ENCODE measurements at places on chromosomes 12 and 14.

- no peak for DNase-seq
These were observed 91.4 kb downstream of the VRK1 start for GRCh38 chr14:96888593-96888992.

DNA sequence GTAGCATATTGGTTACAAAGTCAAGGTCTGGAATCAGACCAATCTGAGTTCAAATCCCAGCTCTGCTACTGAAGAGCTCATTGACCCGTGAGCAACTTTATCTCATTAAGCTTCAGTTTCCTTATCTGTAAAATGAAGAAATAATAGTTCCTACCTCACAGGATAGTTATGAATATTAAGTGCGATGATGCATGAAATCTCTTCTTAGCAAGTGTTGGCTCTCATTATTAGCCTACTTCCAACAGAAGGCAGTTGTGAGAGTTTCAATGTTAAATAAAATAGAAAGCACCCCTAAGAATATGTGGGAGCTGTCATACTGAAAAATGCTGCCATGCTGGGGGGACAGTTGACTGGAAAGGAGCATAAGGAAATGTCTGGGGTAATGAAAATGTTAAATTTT lies 39.0 kb upstream of the ITPR2 start:
- no peak for DNase-seq

DNA sequence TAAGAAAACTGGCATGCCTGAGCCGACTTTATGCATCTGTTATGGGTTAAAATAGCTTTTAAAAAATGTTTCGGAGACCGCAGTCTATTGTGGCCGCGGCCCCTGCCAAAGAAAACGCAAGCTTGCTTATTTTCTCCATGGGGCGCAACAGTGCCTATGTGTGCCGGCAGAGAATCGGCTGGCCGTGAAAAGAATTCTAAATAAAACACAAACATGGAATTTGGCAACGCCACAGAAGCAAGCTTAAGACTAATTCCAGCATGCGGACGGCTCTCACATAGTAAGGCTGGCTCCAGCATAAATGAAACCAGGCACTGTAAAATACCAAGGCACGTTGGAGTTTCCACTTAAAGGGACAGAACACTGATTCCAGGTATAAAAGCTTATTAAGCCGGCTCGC lies 56.7 kb downstream of the BCL11B start:
- DNase-seq, result no peak

GRCh38 chr12:97685360-97685759 lies 222.8 kb downstream of the RMST start:
- no peak for DNase-seq

GRCh38 chr12:3420693-3421092 lies 70.3 kb upstream of the PRMT8 start:
- no peak for DNase-seq

DNA sequence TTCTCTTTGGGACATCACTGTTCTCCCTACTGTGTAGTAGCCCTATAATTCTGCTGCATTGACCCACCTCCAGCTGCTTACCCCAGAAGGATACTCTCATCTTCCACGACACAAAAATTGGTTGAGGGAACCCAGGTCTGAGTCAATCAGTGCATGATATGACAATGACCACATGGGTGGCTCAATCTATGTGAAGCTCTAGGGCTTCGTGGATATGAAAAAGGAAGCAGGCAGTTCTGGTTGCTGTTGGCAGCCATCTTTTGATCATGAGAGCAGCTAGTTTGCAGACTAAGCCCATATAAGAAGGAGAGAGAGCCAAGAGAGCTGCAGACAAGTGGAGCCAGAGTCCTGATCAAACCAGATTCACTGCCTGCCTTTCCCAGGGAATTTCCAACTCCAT lies 57.9 kb downstream of the AVPR1A start:
- DNase-seq, result no peak

GRCh38 chr12:110826592-110827200 lies 20.1 kb upstream of the CCDC63 start:
- DNase-seq, result no peak

DNA sequence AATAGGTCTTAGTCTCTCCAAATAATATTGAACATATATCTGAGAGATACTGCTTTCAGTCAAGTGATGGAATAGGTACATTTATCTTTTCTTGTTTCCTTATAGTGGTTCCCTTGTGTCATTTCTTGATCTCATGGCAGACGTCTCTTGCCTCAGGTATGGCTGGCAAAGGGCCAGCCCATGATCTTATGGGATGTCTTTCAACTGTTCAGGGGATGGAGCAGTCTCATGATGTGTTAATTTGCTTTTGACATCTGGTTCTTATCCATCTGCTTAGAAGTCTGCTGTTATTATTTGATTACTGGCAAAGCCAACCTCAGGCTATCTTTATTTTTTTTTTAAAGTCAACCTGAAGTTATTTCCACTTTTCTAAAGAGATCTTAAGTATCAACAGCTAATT lies 262.9 kb downstream of the TMEM117 start:
- DNase-seq, result no peak

DNA sequence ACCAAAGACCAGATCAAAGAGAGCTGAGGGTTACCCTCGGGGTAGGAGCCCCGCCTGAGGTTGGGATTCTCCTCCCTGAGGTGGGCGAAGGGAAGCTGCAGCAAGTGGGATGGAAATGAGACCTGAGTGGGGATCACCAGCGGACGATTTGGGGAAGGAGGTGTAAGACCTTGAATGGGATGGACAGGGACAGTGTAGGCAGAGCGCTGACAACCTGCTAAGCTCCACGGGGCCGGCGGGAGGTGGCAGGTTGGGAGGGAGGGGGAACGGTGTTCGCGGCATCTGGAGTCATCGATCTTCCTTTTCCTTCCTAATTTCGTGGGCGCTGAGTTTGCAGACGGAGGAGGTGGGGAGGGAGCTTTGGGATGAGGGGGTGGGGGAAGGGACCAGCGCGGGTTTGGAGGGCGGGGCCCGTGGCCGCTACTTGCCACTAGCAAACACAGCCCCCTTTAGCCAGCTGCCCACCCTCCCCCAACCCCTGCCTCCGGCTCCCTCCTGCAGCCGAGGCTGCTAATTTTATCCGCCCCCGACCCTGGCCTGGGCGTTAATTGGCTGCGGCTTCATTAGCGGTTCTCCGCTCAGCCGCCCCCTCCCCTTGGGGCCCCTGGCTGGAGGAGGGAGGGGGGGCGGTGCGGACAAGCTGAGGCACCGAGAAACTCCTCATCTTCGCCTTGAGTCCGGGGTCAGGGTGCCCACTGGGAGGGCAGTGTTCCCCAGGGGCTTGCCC lies 2.8 kb upstream of the SHMT2 start:
- DNase-seq, result no peak

GRCh38 chr14:76007852-76008251 lies 22.3 kb downstream of the IFT43 start:
- DNase-seq, result no peak

DNA sequence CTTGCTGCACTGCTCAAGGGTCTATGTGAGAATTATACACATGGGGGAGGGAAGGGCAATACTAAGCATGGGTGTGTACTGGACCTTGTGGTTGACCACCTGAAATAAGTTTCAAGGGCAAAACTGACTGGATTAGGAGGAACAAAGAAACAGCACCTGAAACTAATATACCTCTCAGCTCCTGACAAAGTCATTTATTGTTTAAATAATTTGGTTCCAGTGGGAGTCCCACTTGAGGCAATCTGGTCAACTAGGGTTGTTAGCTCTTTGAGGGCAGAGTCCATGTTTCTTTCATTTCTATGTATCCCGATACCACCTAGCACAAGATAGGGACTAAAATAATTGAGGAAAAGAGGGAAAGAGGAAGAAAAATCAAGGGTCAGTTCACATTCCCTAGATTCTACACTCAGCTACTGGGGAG lies 45.5 kb downstream of the STXBP6 start:
- no peak for DNase-seq

DNA sequence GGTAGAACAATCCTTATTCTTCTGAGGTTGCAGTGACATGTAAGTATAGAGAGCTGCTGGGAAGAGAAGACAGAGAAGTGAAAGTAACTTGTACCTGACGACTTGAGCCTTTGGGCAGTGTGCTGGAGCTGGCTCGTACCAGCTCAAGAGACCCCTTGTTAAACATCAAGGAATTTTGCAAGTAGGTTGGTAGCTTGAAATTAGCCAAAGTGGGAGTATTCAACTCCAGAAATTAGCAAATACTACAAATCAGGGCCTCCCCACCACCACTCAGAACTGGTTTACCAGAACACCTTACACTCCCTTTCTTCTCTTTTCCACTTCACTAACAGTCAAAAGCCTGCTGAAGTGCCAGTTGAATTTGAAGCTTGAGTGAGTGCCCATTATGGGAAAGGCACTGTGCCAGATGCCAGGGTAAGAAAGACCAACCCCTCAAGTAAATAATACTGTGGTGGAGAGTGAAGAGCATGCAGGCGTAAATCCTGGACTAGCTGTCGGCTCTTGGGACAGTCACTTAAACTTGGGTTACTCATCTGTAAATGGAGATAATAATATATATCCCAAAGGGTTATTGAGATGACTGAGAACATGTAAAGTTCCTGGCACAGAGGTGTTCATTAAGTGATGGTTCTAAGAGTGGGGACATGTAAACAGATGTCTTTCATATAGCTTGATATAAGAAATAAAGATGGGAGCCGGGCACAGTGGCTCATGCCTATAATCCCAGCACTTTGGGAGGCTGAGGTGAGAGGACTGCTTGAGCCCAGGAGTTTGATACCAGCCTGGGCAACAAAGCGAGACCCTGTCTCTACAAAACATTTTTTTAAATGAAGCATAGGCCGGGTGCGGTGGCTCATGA lies 27.0 kb upstream of the EID3 start:
- DNase-seq, result no peak

GRCh38 chr12:3342051-3342450 lies 149.0 kb upstream of the PRMT8 start:
- DNase-seq, result no peak

DNA sequence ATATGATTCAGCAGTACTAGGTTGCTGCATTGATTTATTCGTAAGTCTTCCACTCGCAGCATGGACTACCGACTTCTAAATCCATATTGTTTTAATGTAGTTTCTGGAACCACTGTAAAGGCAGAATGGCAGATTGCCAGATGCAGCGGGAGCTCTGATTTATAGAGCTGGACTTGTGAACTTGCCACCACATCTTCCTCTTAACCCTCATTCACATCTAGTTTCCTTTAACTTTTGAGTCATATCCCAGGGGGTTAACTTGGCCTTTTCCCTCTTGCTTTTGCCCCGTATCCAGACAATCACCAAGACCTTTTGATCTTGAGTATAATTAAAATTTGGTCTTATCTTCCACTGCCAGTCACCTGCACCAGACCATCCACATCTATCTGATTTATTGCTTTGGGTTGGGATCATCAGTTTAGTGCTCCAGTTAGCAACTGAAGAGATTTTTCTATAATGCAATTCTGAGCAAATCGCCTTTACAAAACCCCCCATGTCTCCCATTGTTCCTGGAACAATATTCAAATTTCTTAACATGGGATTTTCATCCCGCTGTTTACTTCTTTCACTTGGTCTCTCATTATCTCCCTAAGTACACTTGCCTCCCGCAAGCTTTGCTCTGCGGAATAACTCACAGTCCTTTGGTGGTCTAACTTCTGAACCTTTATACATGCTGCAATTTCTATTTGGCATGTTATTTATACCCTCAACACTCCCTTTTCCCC lies 130.5 kb downstream of the ACSS3 start:
- no peak for DNase-seq

DNA sequence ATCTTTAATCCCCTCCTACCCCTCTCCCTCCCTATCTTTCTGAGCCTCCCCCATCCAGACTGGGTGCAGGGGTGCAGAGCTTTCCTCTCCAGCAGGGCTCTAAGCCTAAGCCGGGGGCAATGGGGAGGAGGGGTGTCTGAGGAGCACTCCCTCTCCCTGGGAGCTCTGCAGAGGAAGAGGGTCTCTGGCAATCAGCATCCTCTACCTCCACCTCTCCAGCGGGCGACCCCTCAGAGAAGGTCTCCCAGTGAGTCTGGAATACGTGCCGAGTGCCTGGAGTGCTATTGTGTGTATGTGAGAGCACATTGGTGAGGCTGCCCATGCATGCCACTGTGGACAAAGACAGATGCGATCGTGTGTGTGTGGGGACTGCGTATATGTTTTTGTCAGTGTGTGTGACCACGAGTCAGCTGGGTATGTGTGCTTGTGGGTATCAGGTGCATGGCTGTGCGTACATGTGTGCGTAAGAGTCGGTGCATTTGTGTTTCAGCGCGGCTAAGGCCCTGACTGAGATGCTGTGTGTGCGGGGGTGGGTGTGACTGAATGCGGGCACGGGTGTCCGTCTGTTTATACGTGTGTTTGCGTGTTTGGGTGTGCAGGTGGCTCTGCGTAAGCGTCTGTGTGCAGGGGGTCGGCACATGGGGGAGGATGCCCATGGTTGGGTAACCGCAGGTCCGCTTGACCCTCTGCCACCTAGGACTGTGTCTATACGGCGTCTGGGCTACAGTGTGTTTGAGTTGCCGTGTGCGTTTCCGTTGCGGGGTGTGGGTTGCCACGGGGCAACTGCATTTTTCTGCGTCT lies 905 bp upstream of the DLK1 start:
- DNase-seq, result no peak

DNA sequence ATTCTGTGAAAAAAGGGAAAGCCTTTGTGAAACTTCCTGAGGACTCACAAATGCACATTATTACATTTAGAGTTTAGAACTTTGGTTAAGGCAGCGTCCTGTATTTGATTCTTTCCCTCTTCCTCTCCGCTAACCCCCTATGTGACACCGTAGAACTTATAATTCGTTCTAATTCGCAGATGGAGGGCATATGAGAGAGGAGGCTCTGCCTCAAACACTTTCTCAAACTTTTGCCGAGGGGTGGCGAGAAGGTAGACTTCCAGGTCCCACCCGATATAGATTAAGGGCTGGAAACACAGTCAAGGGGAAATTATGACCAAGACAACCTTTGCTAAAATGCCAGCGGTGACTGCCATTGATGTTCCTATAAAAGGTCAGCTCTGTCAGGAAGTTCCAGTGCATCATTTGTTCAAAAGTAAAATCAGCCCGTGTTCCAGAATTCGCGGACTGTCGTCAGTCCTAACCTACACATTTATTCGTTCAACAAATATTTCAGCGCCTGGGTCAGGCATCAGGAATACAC lies 904 bp upstream of the PAPOLA start:
- no peak for DNase-seq

All from activated gamma-delta T cell (primary cell).